Activated effector memory CD4-positive, alpha-beta T cell treated with Interleukin-2 at 50 U/mL for 16 hours (primary cell): ENCODE measurements at places on chromosomes 12 and 14.

DNA sequence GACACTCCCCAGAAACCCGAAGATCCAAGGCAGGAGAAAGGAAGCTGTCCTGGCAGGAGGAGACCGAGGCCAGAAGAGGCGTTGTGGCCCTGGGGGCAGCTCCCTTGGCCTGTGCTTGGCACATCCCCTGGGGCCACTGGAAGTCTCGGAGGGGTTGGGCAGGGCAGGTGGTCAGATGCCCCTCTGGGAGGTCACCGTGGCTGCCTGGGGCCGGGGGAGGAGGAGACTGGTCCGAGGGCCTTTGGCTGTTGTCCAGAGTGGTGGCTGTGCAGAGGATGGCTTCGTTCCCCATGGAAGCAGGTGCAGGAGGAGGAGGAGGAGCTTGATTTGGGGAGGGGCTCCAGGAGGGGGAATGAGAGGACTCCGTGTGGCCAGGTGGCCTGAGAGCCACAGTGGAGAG lies 3.3 kb upstream of the NUDT14 start:
- no peak for DNase-seq

- DNase-seq: no peak
These were observed 93.8 kb downstream of the MED13L start for GRCh38 chr12:116183741-116184141.

- no peak for DNase-seq
These were observed 15.8 kb downstream of the RGS6 start for GRCh38 chr14:71947947-71948500.

- no peak for DNase-seq
These were observed 594.7 kb downstream of the SOX5 start for GRCh38 chr12:23354800-23355199.

DNA sequence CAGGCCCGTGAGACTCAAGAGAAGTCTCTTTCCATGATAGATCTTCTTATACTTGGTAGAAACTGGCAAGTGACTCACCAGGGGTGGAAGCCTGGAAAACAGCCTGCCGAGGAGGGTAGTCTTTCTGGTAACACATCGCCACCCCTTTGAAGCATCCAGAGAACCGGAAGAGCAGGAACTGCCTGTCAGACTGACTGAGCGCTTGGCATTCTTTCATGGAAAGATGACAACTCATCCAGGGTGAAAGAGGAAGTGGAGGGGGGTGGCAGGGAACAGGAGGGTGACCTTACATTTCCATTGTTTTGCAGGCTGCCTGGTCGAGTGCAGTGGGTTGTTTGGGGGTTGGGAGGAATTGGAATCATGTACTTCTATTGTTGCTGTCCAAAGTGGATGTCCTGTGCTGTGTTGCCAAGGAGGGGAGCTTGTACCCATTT lies 34.5 kb downstream of the PRKCH start:
- no peak for DNase-seq

DNA sequence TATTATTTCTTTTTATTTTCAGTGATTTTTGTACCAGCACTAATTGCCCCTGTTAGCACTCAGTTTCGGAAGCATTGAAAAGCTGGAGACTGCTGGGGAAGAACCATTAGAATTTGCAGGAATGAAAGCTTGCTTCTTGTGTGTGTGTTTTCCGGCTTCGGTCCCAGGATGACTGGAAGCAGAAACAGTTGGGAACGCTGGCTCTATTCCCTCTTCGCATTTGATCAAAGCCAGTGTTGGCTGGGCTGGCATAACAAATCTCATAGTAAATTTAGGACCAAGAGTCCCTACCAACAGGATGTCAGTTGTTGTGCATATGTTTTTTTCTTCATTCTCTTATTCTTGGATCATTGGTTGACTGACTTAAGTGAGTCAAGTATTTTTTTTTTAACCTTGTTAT lies 53.6 kb upstream of the TRAF3 start:
- no peak for DNase-seq

DNA sequence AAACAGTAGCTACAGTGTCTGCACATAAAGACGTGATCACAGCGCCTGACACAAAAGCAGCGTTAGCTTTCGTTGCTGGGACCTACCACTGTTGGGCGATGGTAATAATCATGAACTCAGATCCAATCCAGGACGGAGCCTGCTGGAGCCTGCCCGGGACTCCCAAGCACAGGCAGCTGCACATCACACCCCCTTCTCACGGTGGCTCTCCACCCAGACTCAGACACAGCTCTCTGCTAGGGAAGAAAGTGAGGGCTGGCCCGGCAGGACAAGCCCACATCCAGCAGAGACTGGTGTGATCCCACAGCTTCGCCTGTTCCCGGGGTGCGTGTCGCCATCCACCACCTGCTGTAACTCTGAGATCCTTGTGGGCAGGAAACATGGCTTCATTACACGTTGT lies 49.9 kb upstream of the FOXN3 start:
- DNase-seq: no peak

DNA sequence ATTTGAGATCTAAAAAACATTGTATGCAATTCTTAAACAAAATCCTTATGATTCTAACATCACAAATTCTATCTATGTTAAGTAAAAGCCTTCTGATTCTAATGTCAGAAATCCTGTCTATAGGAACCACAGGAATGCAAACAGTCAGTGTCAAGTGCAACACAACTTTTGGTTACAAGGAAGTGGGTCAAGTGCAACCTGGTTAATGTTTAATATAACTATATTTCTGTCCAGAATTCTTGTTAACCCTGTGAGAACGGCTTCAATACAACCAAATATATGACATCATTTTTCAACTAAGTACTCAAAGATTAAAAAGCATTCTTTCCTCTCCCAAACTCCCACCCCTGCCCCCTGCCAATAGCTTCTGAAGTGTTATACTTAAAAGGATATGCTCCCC lies 107.9 kb upstream of the PLEKHA5 start:
- DNase-seq: no peak

DNA sequence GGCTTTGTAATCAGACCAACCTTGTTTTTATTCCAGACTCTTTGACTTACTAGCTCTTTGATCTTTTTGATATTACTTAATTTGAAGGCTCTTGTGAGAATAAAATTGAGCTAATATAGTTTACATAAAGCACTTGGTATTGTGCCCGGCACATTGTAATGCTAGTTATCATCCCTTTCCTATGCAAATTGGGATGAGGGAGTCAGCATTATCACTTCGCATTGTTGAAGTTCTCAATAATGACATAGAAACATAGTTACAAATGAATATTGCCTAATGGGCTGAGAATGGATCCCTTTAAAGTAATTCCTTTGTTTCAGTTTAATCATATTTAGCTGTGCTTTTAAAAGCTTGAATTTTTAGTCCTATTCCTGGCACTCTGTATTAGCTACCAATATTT lies 36.6 kb downstream of the SUPT16H start:
- no peak for DNase-seq

DNA sequence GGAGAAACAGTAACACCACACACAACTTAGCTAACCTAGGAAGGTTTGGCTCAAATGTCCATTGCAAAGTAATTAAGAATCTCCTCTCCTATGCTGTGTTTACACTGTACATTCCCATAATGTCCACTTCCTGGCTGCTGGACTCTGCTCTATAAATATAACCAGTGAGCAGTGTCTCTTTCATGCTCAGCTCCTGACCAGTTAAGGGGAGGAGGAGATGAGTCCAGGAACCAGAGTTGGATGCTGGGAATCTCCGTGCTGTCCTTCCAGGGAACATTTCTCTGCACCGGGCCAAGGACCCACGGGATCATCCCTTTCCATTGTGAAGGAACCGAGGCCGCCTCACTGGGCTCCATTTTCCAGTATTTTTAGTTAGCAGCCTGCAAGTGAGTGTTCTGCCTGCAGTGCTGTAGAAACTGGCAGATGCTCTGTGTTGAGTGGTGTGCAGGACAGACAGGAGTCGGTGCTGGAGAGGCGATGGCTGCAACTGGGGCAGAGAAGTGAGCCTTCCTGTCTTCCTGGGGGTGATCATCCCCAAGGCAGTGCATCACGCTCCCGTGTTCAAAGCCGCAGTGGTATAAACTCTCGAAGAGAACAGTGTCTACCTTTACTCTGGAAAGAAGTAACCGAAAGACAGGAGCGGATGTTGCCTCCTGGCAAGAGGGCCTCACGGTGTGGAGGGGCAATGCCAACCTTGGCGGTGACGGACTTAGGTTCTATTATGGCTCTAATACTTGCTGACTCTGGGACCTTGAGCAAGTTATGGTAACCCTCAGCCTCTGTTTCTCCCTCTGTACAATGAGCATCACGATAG lies 195.5 kb downstream of the CACNA1C start:
- no peak for DNase-seq

- no peak for DNase-seq
These were observed 13.0 kb upstream of the NUP107 start for GRCh38 chr12:68673788-68674187.

DNA sequence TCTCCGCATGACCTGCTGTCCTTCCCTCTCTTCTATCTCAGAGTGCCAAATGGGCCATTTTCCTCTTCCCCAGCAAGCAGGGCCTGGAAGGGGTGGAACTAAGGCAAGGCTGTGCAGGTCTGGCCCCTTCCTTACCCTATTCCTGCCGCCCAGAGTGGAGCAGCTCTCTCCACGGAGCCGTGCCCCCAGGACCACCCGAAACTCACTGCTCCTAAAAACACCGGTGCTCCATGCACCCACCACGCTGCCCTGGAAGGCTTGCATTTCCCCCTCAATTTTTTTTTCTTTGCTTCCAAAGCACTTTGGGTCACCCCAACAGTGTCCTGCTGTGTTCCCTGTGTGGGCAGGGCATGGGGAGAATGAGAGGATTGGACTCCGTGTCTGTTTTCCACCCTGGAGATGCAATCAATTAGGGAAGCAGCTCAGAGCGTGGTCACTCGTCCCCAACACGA lies 48.5 kb upstream of the MEG3 start:
- no peak for DNase-seq

DNA sequence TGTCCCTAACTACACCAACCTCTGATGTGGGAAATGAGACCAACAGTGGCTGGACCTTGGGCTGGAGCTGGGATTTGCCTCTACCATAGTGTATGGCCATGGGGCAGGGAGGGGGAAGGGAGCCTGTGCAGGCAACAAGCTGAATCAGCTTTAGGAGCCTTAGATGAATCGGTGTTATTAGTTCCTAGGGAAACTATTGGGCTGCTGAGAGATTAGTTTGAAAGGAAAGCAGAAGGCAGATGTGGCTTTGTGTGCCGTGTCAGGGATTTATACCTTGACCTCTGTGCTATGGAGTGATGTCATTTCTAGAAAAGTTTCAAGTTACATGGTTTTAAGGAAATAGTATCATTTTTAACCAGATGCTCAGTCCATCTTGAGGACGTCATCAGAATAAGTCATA lies 19.5 kb upstream of the GAS2L3 start:
- no peak for DNase-seq

GRCh38 chr14:30045720-30046119 lies 118.1 kb upstream of the PRKD1 start:
- DNase-seq: no peak

DNA sequence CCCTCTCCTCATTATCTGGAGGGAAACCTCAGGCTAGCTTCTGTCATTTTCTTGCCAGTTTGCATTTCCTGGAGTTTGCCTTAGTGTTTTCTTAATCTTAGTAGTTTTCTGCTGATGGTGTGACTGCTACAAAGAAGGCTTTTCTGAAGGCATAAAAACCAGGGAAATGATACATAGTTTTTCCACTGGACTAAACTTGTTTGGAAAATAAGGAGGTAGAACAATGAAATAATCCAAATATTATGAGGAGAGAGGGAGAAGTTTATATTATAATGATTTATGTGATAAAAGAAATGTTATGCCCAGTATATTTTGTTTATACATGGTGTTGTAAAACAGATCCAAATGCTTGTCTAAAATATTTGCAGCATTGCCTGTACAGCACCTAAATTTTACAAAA lies 22.2 kb downstream of the DAAM1 start:
- DNase-seq: no peak

- DNase-seq: no peak
These were observed 2.3 kb upstream of the SLC25A3 start for GRCh38 chr12:98591209-98591608.

DNA sequence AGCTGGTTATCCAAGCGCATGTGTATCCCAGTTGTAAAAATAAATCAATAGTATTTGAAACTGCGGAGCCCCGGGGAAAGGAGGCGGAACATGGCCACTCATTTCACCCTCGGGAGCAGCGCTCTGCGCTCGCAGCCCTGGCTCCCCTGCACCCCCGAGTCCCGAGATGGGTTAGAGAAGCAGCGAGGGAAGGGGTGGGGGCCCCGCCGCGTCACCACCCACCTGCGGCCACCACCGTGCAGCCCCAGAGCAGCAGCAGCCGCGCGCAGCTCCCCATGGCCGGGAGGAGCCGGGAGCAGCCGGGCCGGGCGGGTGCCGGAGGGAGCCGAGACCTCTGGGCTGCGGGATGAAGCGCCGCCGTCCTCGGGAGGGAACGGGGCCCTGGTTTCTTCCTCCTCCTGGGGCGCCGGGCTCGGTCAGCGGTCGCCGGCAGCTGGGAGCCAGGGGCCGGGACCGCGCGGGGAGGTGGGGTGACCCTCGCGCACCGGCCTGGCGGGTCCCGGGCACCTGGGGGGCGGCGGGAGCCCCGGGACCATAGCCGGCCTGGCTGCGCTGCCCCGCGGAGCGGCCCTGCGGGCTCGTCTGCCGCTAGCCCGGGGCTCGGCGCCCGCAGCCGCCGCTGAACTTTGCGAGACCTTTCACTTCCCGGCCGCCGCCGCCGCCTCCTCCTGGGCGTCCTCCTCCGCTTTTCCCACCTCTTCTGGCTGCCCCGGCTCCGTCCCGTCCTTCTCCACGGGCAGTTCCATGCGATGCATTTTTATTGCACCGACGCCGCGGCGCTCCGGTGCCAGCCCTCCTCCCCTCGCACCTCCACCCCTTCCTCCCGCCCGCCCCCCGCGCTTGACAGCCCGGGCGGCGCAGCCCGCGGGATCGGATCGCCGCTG lies at the start of gene NTN4:
Gene NTN4, minus strand, starts transcription at position 732 of the 884 bp plus-strand sequence. Its CDS starts 455 bp downstream, at position 277.
- no peak for DNase-seq

DNA sequence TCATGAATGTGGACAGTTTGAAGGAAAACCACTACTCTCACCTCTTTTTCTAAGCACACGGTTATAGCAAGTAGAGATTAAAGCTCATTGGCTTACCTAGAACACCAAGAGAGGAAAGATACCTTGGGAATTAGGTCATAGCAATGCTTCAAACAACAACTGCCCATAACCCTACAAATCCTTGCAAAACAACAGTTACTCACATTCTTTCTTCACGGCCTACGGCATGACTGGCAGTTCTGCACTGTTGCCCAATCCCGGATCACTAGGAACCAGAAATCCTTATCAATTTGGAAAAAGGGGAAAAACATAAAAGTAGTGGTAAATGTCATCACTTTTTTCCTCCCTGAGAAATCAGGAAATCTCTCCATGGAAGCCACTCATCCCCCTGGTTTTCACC lies 9.6 kb upstream of the ISM2 start:
- no peak for DNase-seq

DNA sequence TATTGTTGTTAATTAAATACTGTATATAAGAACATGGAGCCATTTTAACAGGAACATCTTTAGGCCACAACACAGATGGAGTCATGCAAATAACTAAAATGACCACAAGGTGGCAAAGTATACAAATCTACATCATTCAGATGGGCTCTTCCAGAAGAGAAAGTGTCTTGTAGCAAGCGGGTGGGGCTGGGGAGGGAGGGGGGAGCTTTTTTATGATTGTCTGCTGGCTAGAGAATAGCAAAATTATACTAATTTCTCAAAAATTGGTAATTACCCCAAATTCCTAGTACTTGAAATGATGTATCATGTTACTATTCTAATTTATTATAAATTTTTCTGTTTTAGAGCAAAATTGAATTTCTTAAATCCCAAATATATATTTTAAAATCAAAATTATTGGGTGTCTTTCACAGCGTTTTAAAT lies 378.7 kb downstream of the PRKD1 start:
- no peak for DNase-seq
